AG09319 (cell line): ENCODE measurements at places on chromosomes 13 and 19.

DNA sequence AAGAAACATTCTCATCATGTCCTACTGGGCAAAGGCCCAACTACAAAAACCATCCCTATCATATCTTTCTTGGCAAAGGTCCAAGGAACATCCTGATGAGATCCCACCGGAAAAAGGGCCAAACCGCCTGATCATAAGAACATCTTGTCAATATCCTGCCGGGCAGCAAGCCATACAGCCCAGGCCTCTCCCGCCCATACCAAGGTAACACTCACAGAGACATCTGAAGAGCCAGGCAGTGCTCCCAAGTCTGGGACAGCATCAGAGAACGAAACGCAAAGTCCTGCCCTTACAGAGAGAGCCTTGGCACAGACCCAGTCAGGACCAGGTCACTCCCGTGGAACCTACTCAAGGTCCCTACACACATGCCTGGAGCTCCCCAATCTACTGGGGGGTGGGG is 18.5 kb upstream of the ZNF331 start:
- no peak for DNase-seq

DNA sequence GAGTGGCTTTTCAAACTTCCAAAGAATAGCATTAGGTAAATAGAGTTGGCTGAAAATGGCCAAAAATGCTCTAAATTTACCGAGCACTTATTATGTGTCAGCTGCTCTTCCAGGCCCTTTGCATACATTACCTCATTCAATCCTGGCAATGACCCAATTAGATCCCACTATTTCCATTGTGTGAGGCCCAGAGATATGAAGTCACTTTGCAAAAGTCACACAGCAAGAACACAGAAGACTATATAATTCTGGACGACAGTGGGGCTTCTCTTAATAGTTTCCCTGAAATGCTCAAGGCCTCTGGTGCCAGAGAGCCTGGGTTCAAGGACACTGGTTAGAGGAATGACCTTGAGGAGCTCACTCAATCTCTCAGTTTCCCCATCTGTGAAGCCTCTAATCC is 146.8 kb downstream of the IER2 start:
- DNase-seq, result no peak

DNA sequence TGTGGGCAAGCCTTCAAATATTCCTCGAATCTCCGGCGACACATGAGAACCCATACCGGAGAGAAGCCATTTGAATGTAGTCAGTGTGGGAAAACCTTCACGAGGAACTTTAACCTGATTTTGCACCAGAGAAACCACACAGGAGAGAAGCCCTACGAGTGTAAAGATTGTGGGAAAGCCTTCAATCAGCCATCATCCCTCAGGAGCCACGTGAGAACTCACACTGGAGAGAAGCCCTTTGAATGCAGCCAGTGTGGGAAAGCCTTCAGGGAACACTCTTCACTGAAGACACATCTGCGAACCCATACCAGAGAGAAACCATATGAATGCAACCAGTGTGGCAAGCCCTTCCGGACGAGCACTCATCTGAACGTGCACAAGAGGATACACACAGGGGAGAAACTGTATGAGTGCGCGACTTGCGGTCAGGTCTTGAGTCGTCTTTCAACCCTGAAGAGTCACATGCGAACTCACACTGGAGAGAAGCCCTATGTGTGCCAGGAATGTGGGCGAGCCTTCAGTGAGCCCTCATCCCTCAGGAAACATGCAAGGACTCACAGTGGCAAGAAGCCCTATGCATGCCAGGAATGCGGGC is 28.8 kb downstream of the ZNF333 start:
- DNase-seq, result no peak

DNA sequence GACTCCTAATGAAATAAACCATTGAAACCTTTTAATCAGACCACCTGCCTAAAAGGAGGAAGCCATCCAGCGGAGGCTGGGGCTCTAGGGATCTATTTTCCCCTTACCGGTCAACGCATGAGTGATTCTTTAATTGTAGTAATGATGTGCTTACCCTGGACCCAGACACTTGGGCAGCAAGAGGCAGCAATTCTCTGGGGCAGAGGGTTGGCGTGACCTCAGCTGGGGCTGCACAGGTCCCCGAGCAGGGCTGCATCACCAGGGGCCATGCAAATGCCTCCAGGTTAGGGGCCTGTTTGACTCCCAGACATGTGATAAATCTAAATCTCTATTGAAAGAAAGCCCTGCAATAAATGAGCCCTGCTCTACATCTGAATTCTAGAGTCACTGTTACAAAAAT is 194.2 kb upstream of the TSHZ3 start:
- no peak for DNase-seq

DNA sequence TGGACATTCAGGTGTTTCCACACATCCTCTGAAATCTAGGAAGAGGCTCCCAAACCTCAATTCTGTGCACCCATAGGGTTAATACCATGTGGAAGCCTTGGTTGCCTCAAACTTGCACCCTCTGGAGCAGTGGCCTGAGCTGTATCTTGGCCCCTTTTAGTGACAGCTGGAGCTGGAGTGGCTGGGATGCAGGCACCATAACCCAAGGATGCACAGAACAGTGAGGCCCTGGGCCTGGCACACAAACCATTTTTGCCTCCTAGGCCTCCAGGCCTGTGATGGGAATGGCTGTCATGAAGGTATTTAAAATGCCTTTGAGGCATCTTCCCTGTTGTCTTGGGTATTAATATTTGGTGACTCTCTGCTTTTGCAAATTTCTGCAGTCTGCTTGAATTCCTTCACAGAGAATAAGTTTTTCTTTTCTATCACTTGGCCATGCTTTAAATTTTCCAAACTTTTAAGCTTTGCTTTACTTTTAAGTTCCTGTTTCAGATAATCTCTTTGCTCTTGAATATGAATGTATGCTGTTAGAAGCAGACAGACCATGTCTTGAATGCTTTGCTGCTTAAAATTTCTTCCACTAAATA is 1594.5 kb upstream of the PCDH20 start:
- no peak for DNase-seq

GRCh38 chr13:23506071-23506806 is 64.0 kb upstream of the TNFRSF19 start:
- DNase-seq, result no peak

DNA sequence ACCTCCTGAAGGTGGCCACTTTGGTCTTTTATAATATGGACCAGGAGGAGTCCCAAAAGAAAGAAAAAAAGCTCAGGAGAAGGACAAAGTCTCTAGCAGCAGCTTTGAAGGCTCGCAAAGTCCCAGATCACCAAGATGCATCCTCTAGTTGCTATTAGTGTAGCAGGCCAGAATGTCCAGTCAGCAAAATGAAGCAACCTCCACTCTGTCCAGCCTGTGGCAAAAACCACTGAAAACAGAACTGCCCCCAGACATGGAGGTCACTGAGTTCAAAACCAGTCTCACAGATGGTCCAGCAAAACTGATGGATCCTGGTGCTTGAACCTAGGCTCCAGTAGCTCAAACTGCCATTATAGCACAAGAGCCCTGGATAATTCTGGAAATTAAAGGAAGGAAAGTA is 10.4 kb downstream of the LILRB4 start:
- no peak for DNase-seq

- DNase-seq, result no peak
Observed at GRCh38 chr13:107743983-107744382, 471.4 kb downstream of the LIG4 start.

DNA sequence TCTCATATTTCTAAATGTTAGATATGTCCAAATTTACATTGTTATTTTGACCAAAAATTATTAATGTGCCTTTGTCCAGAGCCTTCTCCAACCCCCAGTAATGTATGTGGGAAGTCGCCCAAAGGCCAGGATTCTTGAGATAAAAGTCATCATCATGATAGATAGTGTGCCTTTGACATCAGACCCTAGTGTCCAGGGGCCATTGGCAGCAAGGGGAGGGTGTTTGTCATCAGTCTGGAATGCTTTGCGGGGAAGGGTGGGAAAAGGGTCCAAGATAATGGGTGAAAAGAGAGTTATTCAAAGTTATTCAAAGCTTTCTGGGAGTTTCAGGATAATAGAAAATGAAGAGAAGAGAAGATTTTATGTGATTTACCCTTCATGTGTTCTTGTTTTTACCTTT is 909.5 kb upstream of the GPC6 start:
- no peak for DNase-seq

DNA sequence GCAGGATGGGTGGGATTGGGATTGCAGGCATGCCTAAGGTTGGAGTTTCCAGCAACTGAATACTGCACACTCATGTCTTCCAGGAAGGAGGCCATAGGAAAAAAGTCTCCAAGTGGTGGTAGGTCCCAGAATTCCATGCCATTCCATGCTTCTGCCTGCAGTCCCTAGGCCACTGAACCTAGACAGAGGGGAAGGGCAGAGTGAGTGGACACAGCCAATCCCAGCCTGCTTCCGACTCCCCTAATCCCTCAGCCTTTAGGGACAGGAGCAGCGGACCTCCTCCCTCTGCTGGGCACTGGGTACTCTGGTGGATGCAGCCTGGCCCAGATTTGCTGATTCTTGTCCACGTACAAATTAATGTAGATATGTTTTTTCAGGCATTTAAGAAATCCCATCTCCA is 17.0 kb downstream of the VSTM2B start:
- DNase-seq, result no peak

DNA sequence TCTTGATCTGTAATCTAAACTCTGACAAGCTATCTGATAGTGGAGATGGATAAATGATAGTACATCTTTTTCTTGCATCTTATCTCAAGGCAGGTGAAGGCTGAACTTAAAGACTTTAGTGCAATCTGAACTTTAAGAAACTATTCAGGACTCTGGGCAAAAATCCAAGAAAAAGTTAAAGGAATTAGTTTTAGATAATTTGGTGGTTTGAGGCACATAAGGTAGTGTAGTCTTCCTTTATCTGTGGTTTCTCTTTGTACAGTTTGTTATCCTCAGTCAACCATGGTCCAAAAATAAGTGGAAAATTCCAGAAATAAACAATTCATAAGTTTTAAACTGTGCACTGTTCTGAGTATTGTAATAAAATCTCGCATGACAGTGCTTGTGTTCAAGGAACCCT is 172.9 kb downstream of the UGGT2 start:
- no peak for DNase-seq

DNA sequence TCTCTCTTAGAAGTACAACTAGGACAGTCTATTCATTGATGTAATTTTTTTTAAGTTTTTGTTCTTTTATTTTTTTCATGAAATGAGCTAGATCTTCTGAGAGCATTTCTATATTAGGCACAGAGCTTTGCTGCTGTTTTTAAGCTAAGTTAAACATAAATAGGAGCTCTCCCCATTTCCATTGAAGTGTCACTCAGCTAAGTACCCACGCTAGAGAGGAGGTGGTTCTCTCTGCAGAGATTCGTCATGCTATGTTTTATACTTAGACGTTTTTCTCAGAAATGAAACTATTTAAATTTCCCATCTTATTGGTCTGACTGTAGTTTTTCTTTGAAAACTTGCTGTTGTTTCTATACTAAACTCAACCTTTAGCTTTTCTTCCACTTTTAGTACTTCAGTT is 271.5 kb downstream of the PCDH9 start:
- DNase-seq, result no peak

DNA sequence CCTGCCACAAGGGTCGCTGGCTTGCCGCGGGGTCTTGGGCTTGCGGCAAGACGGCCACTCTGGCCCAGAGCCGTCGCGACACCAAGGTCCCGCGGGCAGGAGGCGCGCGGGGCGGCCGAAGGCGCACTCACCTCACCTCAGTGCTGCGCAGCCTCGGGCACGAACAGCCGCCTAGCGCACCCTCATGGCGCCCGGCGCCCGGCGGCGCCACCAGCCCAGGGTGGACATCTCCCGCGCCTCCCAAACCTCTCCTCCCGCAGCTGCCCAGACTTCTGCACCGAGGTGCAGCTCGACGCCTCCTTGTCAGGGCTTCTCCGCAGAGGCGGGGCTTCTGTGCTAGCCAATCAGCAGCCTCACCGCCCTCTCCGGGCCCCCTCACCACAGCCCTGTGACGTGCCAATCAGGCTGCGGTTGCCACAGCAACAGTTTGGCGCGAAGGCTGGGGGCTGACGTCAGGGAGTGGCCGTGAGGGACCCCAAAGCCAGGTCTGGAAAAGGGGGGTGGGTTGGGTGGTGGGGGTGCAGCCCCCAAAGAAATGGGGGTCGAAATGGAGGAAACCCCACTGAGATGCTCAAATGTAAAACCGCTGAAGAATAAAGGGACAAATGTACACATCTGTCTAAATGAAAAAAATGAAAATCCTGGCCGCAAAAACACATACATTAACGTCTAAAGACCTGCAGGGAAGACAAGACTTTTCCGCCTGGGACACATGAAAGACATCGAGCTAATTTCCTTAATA is at the start of the genes PEG3 and ZIM2:
Gene PEG3 (minus strand): TSS at position 276 of the 742 bp plus-strand sequence. CDS start 16,071 bp downstream, outside the sequence.
Gene ZIM2 (minus strand): TSS at position 276 of the 742 bp plus-strand sequence. CDS start 16,449 bp downstream, outside the sequence.
- no peak for DNase-seq

GRCh38 chr13:92573467-92574057 is 653.0 kb upstream of the GPC6 start:
- DNase-seq, result no peak

- no peak for DNase-seq
Observed at GRCh38 chr13:78540058-78540457, 63.3 kb downstream of the POU4F1 start.

DNA sequence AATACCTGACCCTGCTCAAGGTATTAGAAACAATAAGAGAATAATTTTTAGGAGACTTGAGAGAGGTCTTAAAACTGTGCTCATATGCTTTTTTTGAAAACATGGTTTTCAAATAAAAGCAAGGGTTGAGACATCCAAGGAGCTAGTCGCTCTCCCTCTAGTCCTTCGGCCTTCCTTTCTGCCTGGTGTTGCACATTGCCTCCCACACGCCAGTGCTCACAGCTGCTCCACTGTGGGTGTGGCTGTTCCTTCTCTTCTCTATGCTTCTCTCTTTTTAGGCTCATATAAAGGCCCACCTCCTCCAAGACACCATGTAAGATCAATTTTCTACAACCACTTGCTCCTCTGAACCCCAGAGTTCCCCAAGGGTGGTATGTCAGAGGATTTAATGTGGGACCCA is 352.6 kb downstream of the ENOX1 start:
- no peak for DNase-seq

DNA sequence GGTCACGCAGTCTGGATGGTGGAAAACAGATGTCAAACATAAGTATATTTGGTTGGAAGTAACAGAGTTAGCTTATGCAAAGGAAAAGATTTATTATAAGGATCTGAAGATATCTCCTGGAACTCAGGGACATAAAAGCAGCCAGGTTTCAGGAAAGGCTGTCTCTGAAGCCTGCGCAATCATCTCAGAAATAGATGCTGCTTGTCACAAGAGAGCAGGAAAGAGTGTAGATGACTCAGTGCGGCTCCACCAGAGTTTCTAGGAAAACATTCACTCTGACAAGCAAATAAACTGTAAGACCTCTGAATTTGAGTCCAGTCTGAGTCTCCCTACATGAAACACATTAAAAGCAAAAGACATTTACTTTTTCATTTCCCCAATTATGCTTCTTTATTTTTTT is 220.4 kb upstream of the HTR2A start:
- DNase-seq, result peak; percentile 11

- no peak for DNase-seq
Observed at GRCh38 chr19:658916-659839, 3.8 kb downstream of the RNF126 start.
